Left hindlimb (tissue), 1 donor: ENCODE measurements at places on chromosomes 2 and 18.

DNA sequence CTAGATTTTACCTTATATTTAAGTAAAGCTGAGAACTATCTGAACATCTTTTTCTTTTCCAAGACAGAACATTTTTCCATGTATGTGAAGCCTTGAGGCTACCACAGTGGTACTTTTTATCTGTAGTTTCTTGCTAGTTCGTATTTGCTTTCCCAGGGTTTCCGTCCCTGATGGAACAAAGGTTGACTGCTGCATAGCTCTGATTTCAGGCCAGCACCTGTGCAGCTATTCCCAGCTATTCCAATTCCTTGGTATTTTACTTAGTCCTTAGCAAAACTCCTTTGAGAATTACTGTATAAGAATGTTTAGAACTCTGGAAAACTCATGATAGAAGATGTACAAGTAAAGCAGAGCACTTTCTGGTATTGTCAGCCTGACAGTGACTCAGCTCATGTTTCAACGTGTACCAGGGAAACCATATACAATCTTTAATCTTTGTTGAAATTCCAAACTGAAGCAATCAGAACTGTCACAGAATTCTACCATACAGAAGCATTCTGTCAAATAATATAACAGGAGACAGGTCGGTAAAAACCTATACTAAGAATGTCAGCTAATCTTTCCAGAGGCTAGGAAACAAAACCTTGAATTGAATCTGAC is 162.2 kb downstream of the PKP4 start:
- no peak for DNase-seq

DNA sequence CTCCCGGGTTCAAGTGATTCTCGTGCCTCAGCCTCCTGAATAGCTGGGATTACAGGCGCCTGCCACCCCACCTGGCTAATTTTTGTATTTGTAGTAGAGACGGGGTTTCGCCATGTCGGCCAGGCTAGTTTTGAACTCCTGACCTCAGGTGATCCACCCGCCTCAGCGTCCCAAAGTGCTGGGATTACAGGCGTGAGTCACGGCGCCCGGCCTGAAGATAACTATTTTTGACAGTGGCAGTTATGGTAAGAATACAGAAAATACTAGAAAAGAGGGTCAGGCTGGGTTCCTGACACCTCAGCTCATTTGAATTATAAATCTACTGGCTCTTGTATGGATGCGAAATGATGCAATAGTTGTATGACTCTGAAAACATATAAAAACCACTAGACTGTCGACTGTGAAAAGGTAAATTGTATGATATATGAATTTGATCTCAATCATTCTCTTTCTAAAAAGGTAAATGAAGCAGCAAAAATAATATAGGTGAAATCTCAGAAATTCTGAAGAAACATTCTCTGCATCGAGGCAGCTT is 11.1 kb upstream of the DGKD start:
- no peak for DNase-seq

DNA sequence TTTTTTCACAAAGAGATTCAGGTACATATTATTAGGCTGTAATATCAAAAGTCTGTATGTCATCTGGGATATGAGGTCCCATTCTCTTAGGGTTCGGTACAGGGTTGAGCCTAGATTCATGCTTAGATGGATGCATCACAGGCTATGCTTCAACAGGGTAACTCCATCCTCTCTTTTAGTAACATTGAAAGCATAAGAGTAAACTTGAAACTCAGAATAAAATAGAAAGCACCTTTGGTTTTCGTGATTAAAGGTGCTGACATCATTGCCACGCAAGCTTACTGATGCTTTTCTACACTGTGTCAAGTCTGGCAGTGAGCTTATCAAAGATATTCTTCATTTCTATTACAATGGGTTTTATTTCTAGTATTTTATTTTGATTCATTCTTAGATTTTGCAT is 419.1 kb upstream of the DSEL start:
- no peak for DNase-seq

GRCh38 chr2:181126311-181126868 is 146.0 kb downstream of the UBE2E3 start:
- no peak for DNase-seq

DNA sequence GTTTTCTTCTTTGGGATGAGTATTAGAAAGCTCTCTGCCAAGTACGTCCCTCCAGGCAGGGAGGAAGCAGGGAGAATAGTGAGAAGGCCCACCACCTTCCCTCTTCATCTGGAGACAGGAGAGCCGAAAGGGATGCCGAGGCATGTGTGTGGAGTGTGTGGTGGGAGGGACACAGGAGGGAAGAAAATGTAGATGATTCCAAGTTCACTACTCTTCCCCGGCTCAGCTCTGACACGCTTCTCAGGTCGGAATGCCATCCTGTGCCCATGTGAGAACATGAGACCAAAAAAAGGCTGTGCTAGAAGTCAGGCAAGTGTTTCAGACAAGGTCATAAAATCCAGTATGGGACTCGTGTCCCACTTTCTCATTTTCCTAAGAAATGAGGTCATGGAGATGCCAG is 47.4 kb downstream of the GYPC start:
- DNase-seq = no peak

DNA sequence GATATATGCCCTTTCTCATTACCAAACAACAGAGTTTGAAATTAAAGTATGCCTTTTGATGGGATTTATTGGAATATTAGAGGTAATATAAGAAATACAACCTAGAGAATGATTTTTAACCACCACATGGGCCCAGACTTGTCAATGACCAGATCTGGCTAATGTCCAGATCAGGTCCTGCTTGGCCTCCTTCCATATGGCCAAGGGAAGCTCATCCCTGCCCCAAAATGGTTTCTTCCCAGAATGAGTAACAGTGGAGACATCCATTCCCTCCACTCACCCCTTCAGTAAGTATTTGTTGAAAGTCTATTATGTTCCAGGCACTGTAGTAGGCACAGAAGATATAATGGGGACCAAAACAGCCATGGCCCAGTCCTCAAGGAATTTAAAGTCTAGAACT is 54.9 kb downstream of the ANTXR1 start:
- no peak for DNase-seq

DNA sequence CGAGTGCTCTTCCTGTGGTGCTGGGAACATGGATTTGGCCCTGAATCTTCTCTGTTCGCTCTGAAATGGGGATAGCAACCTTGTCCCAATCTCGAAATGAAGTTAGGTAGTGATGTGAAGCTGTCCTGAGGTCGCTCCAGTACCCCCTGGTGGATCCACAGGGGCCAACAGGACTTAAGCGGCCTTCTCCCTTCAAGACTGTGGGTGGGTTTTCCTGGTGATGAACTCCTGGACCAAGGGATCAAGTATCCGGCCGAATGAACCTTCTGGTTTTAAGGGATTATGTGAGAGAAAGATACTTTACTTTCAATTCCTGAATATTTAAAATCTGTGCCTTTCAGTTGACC is 156.5 kb downstream of the NAPG start:
- no peak for DNase-seq

DNA sequence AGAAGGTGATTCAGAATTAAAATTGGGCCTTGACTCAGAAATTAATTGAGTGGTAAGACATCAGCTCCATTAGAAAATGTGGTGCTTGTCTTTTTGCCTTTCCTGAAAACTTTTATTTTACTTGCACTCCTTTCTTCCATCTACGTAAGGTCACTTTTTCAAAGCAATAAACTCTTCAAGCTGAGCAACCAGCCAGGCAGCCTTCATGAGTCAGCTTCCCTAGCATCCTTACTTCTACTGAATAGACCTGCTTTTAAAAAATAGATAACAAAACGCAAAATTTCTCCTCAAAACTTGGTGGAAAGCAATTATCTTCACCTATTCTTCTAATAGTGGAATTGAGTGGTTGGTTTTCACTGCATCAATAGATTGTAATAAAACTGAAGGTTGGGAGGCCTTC is 504.2 kb downstream of the ARHGAP15 start:
- no peak for DNase-seq

DNA sequence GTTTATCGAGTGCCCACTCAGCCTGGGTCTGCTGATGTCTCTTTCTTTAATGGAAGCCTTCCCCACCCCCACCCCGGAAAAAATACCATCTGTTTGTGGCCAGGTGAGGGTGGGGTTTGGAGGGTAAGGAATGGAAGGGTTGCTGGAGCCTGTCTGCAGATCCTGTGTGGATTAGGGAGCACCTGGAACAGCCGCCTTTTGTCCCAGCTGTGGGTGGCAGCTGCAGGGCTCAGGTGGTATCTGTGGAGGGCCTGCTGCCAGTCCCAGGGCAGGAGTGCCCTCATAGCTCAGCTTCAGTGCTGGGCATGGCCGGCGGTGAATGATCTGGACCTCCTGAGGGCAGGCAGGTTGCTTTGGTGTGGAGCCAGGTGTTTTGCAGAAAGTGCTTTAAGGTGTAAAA is 45.3 kb downstream of the IMPA2 start:
- no peak for DNase-seq

DNA sequence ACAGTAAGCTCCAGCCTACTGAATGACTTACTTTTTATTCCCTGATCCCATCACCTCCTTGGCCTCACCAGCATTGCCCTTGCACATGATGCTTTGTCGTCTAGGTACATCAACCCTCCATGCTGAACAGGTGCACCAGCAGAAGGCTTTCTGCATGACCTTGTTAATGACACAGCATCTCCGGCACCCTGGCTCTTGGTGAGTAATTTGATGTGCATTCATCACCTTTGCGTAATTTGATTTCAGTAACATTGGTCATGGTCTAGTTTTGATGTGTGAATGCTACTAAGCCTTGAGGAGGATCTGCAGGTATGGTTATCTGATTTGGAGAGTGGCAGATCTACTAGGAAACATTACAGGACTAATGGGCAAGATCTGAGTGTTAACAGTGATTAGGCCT is 103.6 kb downstream of the STK39 start:
- no peak for DNase-seq

DNA sequence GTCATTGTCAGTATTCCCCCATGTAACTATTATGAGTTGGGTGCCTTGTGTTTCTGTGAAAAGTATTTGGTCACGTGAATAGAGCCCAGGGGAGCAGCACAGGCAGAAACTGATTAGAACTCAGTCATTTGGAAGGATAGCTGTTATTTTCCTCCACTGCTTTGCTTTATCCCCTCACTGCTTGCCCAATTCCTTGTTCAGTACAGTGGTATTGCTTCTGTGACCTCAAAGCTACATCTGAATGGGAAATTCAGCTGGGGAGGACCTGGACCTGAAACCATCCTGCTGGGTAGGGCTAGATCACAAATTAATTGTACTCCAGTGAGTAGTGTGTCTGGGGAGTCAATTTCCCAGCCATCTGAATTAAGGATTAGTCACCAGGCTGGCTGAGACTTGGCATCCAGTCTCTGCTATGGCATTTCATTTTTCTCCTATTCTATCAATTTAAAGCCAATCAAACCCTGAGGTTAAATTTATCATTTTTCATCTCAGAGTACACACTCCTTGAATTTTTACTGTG is 1231.6 kb upstream of the GYPC start:
- DNase-seq = no peak

DNA sequence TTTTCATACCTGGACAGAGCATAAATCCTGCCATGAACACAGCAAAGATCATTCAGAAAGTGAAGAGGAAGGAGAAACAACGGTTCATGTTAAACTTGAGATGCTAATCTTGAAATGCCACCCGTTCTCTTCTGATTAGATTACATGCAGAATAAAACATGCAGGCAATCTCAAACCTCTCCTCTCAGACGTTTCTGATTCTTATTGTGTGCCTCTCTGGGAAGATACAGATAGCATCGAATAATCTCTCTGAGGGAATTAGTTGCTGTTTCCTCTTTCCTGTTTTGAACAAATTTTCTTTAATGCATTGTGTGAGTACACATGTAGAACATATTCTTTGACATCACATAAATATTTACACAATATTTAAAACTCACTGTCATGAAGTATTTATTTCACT is 313.4 kb downstream of the PRKCE start:
- DNase-seq = no peak

- no peak for DNase-seq
Measured at GRCh38 chr18:58046093-58046793, 2.2 kb downstream of the NEDD4L start.

GRCh38 chr2:3168230-3168891 is 209.3 kb downstream of the EIPR1 start:
- DNase-seq = no peak

DNA sequence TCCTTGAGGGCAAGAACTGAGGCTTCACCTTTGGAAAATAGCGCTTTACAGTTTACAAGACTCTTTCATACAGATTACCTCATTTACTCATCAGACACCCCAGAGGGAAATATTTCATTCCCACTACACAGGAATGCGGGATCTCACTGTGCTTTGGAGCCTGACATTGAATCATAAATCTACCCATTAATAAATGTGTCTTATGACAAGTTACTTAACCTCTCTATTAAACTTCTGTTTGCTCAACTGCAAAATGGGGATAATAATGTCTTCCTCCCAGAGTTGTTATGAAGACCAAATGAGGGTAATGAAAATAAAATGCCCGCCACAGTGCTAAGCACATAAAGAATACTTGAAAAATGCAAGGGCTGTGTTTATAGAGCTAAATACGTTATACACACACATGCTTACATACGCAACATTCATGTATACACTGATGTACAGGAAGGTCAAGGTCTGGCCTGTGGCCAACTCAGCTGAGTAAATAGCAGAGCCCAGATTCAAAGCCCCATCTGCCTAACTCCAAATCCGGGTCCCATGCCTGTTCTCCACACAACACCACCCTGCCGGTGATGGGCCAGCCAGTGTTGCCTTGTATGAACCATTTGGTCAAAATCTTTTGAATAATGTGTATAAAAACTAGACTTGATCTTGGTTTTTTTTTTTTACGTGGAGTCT is 77.8 kb upstream of the STPG4 start:
- DNase-seq = no peak

- no peak for DNase-seq
Measured at GRCh38 chr2:184611361-184612085, 13.2 kb downstream of the ZNF804A start.

DNA sequence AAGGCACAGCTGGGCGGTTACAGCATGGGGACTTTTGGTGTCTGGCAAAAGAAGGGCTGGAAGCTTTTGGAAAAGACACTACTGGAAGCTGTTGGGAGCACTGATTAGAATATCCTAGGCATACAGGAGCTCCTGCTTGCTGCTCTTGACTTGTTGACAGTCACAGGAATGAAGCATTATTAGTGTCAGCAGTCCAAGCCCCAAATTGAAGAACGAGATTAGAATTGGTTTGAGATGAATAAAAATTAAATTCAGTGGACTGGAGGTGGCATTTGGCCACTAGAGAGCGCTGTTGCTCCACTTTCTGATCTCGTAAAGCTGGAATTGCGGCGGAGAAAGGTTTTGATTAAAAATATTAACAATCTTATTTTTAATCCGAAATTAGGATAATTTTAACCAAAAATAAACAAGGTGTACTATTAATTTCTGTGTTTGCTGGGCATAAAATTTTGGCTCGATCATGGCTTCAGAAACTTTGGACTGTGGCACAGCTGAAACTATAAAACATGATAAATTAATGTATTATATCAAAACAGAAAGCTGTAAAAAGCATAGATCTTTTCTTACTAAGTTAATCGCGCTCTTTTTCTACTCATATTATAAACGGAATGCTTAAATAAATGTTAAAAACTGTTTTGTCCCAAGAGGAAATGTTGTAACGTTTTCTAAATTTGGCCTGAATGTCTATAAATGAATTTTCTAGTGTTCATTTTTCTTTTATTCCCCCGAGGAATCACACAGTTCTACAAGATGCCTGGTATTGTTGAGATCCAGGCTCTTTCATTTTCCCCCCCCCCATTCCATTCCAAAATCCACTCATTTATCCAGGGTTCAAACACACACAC is 2.4 kb upstream of the HOXD8 start:
- DNase-seq = peak; percentile 68

- peak; percentile 69 for DNase-seq
Measured at GRCh38 chr2:85318222-85319074, 9.3 kb downstream of the TGOLN2 start.
